ENCODE measurements at places on chromosomes 6 and 20.

GRCh38 chr6:21201637-21202350 lies 391.8 kb upstream of the SOX4 start:
- DNase-seq, result no peak

GRCh38 chr6:361411-362132 lies 30.0 kb upstream of the IRF4 start:
- no peak for DNase-seq

DNA sequence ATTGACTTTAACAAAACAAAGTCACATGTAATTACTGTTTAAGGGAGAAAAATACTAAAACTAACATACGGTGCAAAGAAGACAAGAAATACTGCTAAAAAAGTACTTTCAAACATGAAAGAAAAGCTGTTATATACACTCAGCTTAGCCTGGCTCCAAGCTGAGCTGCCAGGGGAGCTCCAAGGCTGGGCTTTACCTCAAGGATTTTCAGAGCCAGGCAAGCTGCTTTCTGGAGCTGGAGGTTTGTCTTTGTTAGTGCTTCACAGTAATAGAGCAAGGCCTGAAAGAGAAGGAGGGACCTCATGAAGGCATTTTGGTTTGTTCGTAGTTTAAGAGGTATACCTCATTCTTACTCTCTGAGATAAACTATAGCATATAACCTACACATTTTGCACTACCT lies 19.6 kb upstream of the ARMH2 start:
- no peak for DNase-seq

DNA sequence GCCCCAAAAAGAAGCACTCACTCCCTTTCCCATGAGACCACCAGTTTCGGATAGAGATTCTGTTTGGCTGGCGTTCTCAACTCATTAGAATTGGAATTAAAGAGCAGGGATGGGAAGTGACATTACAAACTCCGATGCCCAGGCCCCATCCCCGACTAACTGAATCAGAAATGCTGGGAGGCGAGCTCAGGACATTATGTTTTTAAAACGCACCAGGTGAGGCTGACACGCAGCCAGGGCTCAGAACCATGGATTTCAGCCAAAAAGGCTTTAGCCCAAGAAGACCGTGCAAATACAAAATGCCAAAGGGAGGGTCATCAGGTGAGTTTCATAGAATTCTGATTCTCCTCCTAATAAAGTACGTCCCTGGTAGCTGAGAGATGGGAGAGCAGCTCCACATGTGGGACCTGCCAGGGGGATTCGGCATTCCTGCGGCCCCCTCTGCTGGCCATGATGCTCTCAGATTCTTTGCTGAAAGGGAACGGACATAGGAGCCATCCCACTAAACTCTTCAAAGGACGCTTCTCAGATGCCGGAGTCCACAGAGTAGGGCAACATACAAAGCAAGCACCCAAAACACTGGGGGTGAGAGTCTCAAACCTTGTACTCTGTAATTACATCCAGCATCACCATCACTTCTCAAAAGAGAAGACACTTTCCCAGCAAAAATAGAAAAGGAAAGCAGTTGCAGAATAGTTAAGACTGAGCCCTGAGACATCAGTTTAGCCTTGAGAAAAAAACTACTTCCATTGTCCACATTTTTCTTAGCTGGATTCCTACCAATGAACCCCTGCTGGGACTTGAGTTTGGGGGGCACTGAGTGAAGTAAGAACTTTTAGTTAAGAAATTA lies 205.2 kb downstream of the BMP7 start:
- no peak for DNase-seq

DNA sequence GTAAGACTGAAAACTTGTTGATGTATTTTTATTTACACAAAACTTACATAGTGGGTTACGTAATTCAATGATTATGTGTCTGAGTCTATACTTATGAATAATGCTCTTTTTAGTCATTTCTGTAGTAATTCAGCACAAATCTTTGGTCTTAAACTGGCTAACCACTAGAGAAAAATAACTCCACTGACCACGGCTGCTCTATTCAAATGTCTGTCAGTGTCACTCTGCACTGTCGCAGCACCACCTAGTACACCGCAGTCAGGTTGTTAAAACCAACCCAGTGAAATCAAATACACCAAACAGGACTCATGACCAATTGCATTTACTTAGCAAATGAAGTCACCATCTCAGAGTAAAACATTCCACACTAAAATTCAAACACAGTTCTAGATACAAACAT lies 93.5 kb upstream of the CCDC28A start:
- no peak for DNase-seq

GRCh38 chr20:34310481-34311117 lies 7.4 kb upstream of the AHCY start:
- DNase-seq, result no peak

DNA sequence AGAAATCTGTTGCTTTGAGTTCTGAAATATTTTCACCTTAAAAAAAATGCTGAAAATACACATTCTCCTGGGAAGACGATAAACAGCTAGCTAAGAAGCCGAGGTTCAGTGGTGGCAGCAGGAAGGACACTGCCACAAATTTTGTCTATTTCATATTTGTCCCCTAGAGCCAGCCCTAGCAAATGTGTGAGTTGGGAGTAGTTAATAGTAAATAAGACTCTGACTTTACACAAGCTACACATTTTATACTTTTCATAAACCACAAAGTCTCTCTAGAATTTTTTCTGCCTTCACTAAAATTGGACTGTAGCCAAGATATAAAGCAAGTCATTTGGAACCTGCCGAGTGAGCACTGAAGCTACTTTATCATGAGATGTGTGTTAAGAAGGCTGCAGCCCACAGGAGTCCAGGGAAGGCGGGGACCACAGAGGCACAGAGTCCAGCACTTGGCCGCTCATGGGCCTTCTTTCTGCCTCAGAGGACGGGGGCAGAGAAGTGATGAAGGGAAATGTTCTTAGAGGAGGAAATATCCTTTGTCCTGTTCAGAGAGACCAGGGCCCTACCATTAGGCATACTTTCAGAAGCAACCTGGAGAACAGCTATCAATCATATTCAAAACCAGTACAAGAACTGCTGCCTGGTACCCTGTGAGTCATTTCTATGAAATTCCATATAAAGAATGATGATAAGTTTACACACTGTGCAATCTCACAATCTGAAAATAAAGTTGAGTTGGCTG lies 241.7 kb upstream of the TAB2 start:
- DNase-seq, result no peak

DNA sequence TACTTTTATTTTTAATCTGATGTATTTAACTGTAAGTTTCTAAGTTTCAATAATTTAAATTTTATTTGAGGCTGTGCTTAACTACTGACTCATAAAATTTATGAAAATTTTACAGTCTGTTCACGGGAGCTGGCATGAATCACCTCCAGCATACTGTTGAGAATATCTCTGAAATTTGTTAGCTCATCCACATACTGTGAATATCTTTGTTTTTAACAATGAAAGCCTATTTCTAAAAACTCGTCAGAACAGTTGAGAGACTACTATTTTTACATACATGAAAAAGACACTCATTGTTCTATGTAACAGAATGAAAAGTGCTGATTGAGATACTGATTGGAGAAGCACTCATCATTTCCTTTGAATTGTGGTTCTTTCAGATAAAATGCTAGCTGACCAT lies 749.3 kb downstream of the TENT5A start:
- no peak for DNase-seq

- DNase-seq, result no peak
Observed at GRCh38 chr20:4782378-4782772, 60.7 kb downstream of the PRND start.

GRCh38 chr6:159043251-159043650 lies 1.5 kb downstream of the TAGAP start:
- no peak for DNase-seq

DNA sequence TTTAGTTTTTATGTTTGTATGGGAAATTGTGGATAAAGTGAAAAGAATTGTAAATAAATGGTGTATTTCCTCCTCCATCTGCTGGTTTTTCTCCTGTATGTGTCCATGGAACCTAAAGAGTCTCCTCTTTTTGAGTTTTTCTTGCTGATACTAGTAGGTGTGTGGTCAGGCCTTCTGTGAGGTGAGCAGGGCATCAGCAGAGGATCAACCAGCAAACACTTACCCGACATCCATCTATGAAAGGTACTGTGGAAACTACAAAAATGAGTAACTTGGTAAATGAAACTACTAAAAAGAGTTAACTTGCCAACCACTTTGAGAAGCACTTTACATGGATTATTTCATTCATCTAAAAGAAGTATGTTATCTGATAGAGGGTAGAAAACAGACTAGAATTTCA lies 20.9 kb upstream of the RNF8 start:
- DNase-seq, result no peak

GRCh38 chr6:139257291-139257690 lies 34.5 kb downstream of the TXLNB start:
- DNase-seq, result no peak

- DNase-seq, result no peak
Observed at GRCh38 chr6:46917002-46917545, 4.7 kb downstream of the ADGRF5 start.

GRCh38 chr20:57146155-57146554 lies 120.3 kb downstream of the BMP7 start:
- DNase-seq, result no peak

- DNase-seq, result no peak
Observed at GRCh38 chr6:120584111-120584760, 750.0 kb downstream of the TBC1D32 start.

All from transverse colon (tissue), 4 donors.